ENCODE measurements at places on chromosomes 4 and X.

GRCh38 chr4:3689576-3690550 lies 76.3 kb upstream of the ADRA2C start:
- DNase-seq: no peak

GRCh38 chr4:86837691-86838503 lies 11.3 kb downstream of the SLC10A6 start:
- no peak for DNase-seq

DNA sequence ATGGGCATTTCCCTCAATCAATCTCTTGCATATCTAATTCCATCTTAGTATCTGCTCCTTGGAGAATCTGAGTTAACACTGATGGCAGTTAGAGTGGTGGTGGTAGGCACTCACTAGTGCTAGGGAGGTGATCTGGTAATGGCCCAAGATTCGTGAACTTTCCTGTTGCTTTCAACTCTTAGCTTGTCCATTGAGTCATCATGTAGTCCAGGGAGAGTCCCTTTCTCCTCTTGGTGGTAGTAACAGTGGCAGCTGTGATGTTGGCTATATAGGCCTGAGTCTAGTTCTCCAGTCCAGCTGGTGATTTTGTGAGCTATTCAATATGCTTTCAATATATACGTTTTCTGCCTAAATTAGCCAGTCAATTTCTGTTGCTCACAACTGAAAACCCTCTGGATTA lies 7.0 kb upstream of the XKRX start:
- no peak for DNase-seq

DNA sequence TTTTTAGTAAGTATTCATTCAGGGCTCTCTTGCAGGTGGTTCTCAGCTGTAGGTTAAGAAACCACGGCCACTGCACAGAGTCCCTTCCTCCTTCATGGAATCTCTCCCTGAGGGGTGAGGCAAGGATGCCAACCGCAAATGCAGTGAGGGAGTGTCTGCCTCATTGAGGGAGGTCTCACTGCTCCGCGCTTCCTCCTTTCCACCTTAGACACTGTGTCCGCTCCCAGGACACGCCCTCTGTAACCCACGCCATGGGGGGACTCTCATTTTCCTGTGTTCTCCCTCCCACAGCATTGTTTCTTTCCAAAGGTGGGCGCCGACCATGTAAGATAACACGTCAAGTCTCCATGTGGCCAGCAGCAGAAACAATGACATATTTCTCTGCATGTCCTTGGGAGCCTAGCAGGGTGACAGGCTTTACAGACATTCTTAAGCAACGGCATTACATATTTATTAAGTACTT lies 63.2 kb downstream of the SEPSECS start:
- no peak for DNase-seq

GRCh38 chr4:100833906-100834305 lies 316.1 kb upstream of the EMCN start:
- no peak for DNase-seq

DNA sequence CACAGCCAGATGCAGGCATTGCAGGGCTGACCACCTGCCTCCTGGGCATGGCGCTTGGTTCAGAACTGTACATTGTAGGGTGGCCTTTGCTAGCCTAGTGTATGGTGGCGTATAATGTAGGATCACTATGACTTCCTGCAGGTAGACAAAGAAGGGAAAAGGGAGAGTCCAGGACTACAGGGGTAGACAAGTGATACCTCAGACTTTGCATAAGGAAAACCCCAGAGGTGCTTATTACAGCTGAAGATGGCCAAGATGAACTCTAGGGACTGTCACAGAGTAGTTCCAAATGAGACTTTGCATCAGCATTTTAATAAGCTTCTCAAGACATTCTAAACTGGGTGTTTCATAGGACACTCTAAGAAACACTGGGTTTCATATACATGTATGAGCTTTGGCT lies 116.4 kb upstream of the PUDP start:
- no peak for DNase-seq

GRCh38 chr4:76969941-76970529 lies 20.5 kb downstream of the SEPTIN11 start:
- no peak for DNase-seq

GRCh38 chr4:118398226-118399090 lies 45.7 kb upstream of the PRSS12 start:
- no peak for DNase-seq

GRCh38 chr4:17681281-17682221 lies 67.1 kb downstream of the MED28 start:
- DNase-seq: no peak

GRCh38 chr4:182257016-182257415 lies 13.8 kb downstream of the TENM3 start:
- DNase-seq: no peak

DNA sequence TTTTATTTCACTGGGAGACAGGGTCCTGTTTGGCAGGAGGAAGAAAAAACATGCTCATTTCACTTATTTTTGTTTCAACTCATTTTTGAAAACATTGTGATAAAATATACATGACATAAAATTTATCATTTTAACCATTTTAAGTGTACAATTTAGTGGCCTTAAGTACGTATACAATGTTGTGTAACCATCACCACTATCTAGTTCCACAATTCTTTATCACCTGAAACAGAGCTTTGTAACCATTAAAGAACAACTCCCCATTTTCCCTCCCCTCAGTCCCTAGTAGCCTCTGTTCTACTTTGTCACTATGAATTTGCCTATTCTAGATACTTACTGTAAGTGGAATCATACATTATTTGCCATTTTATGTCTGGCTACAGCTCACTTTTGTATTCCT lies 143.8 kb downstream of the GPAT3 start:
- DNase-seq: no peak

GRCh38 chrX:108270280-108270679 lies 167.9 kb downstream of the COL4A6 start:
- no peak for DNase-seq

DNA sequence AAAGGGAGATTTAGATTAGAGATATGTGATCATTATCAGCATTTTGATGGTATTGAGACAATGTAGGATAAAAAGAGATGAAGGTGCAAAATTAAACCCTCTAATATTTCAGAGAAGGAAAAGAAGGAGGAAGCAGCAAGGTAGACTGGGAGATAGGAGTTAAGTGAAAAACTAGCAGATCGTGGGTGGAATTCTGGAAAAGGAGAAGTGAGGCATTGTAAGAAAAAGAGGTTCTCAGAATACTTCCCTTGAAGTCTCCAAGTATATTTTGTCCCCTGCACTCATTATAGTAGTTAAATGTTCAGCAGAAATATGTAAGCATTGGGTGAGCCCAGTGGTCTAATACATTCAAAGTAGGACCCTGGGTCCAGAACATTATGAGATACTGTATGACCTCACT lies 30.3 kb downstream of the COPS4 start:
- no peak for DNase-seq

GRCh38 chr4:129821073-129821472 lies 725.1 kb downstream of the C4orf33 start:
- no peak for DNase-seq

GRCh38 chrX:78548012-78548411 lies 111.1 kb downstream of the RTL3 start:
- DNase-seq: no peak

DNA sequence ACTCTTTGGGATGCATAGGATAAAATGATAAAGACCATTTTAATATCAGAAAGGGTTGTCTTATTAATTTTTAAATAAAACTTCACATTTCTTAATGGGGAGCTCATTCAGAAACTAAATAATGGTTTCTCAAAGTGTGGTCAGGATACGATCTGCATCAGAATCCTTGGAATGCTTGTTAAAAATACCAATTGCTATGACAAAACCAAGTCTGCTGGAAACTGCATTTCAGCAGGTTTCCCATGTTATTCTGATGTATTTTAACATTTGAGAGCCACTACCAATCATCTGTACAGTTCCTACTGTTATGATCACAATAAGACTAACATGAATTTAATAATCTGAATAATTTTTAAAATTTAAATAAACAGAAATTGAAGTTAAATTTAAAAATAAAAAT lies 115.1 kb downstream of the SOWAHB start:
- no peak for DNase-seq

GRCh38 chr4:19047279-19047880 lies 1025.8 kb upstream of the LCORL start:
- DNase-seq: no peak

GRCh38 chr4:80507507-80507906 lies 172.0 kb downstream of the CFAP299 start:
- DNase-seq: no peak

- no peak for DNase-seq
Observed at GRCh38 chr4:22238742-22239141, 277.1 kb downstream of the ADGRA3 start.

GRCh38 chr4:56650262-56651055 lies 30.6 kb downstream of the HOPX start:
- DNase-seq: no peak

Data from dermis blood vessel endothelial cell (primary cell).